Vagina (tissue), 2 donors: ENCODE measurements at places on chromosomes 6 and 20. TPM values are rescaled to one million over a fixed set of nuclear protein-coding genes. Genes with fewer than 3 reads are reported as not detected.

- DNase-seq, result no peak
Measured at GRCh38 chr6:47846752-47847151, 64.9 kb downstream of the OPN5 start.

DNA sequence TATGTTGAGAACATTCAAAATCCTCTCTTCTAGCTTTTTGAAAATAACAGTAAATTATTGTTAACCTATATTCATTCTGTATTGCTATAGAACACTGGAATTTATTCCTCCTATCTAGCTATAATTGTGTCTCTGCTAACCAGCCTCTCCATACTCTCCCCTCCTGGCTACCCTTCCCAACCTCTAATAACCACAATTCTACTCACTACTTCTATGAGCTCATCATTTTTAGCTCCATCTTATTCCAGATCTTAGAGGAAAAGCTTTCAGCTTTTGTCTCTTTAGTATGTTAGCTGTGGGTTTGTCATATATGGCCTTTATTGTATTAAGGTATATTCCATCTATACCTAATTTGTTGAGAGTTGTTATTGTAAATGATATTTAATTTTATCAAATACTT, 108.8 kb downstream of the AIG1 start:
- no peak for DNase-seq

- DNase-seq, result no peak
Measured at GRCh38 chr20:698276-698675, 22.7 kb upstream of the SCRT2 start.

DNA sequence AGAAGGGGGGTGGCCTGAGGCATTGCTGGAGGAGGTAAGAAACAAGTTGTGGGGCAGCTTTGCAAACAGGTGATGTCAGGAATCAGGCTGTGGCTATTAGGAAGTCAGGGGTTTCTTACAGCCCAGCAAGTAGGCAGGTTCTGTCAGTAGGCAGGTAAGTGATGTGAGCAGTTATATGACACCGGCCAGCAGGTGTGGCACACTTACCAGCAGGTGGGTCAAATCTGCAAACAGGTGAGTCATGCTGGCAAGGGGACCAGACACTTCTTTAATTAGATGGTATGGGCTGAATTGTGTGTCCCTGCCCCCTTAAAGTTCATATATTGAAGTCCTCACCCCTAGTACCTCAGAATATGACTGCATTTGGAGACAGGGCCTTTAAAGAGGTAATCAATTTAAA, 16.4 kb upstream of the ENPP4 start:
- no peak for DNase-seq

GRCh38 chr6:34982424-34982852, 93.4 kb downstream of the ANKS1A start:
- DNase-seq, result no peak

GRCh38 chr6:31479151-31479932, 18.6 kb upstream of the MICB start:
- DNase-seq, result peak; percentile 65

- DNase-seq, result no peak
Measured at GRCh38 chr20:59579404-59580145, 24.8 kb upstream of the PHACTR3 start.

DNA sequence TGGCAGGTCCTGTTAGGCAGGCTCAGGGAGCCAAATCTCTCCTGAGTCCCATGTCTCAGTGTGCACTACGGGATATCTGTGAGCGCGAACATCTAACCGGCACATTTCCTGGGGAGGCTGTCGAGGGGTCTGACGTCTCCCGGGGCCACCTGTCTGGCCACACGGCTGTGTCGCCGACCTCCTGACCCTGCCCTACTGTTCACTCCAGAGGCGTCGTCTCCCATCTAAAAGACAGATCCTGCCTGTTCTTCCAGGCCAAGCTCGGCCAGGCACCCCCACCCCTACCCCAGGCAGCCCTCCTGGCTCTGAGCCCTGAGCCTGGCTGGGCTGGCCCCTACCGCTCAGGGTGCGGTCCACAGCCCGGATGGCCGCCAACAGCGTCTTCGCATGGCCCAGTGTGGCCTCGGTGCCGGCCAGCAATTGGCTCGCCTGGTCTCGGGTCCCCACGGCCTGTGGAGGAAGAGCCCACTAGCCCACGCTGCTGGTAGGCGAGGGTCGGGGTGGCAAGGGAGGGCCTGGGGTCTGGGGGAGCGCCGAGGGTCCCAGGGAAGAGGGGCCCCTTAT, 16.6 kb downstream of the ADRM1 start:
- no peak for DNase-seq

GRCh38 chr20:39876976-39877635, 811.9 kb downstream of the MAFB start:
- DNase-seq, result no peak

GRCh38 chr20:39800111-39800510, 838.0 kb downstream of the DHX35 start:
- no peak for DNase-seq

DNA sequence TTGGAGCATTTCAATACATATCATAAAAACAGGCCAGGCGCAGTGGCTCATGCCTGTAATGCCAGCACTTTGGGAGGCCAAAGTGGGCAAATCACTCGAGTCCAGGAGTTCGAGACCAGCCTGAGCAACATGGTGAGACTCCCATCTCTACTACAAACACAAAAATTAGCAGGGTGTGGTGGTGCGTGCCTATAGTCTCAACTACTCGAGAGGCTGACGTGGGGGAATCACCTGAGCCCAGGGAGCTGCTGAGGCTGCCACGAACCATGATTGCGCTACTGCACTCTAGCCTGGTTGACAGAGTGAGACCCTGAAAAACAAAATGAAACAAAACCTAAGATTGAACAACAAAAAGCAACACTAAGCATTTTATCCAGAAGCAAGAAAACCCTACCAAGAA, 47.2 kb downstream of the BACH2 start:
- DNase-seq, result no peak

Gene SLC17A9
- total RNA-seq, result 2.5 TPM

Gene SLX4IP
- total RNA-seq, result 4.9 TPM

Gene HLA-DOA
- 30.2 TPM for total RNA-seq

Gene THBS2
- total RNA-seq, result 86.4 TPM
